ENCODE measurements at places on chromosomes 2 and 18. TPM values are rescaled to one million over a fixed set of nuclear protein-coding genes. Genes with fewer than 3 reads are reported as not detected.

The STK25 gene
- 324 TPM for total RNA-seq

The CD8B2 gene
- total RNA-seq, result not detected

The MGAT4A gene
- 65.4 TPM for total RNA-seq

The CYP20A1 gene
- 48.0 TPM for total RNA-seq

The CPO gene
- total RNA-seq, result not detected

The RFTN2 gene
- total RNA-seq, result 6.5 TPM
